ENCODE measurements at places on chromosomes 3 and 15.

DNA sequence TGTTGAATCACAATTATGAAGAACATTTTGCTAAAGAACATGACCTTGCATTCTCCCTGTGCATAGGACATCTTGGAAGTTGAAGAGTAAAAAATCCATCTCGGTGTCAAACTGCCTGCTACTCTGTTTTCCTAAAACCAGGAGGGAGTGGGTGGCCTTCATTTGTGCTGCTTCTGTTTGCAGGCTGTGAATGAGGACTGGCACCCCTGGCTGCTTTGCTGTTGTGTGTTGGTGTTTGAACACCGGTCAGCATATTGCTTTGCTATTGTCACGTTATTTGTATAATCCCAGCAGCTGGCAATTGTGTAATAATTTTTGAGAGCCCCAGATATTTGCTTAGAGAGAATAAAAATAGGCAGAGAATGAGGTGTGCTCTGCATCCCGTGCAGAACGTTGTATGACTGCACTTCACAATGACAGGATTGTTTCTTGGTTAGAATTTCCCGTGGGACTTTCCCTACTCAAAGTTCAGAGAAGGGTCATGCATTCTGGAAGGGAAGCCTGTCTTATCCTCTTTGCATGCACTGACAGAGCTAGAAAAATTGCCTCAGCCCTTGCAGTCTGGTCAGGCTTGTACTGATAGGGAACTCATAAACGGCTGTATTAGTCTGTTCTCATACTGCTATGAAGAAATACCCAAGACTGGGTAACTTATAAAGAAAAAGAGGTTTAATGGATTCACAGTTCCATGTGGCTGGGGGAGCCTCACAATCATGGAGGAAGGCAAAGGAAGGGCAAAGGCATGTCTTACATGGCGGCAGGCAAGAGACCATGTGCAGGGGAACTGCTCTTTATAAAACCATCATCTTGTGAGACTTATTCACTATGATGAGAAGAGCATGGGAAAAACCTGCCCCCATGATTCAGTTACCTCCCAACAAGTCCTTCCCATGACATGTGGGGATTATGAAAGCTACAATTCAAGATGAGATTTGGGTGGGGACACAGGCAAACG is 16.3 kb downstream of the SV2B start:
- no peak for DNase-seq

DNA sequence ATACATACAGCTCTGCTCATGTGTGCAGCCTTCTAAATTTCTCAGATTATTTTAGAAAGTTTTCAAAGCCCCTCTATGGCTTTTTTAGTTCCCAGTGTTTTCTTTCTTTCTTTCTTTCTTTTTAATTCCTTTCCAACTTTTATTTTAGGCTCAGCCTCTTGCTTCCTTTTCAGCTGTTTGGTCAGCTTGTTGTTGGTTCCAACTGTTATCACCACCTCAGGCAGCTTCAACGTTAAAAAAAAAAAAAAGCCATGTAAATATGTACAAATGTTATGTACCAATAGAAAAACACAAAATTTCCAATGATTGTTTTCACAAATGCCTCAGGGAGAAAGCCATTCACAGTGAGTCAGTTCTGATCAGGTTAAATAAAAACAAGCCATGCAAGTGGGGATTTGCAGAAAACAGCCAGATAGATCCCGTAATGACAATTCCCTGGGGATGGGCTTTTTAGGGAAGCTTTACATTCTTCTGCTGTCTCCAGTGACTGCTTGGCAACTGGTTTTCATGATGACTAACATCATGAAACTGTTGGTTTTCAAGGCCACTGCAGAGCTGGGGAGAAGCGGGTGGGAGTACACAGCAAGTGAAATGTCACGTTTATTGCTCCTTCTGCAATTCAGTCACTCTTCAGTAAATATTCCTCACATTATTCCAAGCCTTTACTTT is 908.4 kb downstream of the EPHA3 start:
- DNase-seq, result no peak

DNA sequence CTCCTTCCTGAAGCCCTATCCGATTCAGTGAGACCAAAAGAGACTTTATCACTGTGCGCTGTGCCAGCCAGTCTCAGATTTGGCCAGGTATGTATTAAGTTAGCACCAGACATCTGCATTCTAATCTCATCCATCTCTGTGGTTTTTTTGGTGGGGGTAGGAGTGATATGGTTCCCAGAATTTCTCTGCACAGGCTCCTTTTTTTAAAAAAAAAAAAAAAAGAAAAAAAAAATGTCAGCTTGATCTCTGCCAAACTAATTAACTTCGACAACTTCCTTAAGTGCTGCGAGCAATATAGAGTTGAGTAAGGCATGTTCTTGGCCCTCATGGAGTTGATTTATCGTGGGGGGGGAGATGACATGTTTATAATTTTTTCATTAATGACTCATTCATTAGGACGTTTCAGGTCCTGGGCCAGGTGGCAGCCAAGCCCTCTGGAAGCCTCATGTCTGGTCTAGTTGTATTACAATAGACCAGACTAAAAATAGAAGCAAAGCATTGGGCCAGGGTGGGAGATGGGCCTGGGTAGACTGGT is 12.9 kb downstream of the SLCO3A1 start:
- DNase-seq, result no peak

- no peak for DNase-seq
Observed at GRCh38 chr3:66023738-66024385, 14.9 kb downstream of the MAGI1 start.

GRCh38 chr3:132874701-132875100 is 152.5 kb upstream of the NPHP3 start:
- no peak for DNase-seq

- no peak for DNase-seq
Observed at GRCh38 chr3:33187368-33187634, 31.3 kb downstream of the SUSD5 start.

GRCh38 chr3:1200371-1200770 is 107.5 kb downstream of the CNTN6 start:
- no peak for DNase-seq

GRCh38 chr3:123683505-123684154 is 98.8 kb upstream of the HACD2 start:
- no peak for DNase-seq

DNA sequence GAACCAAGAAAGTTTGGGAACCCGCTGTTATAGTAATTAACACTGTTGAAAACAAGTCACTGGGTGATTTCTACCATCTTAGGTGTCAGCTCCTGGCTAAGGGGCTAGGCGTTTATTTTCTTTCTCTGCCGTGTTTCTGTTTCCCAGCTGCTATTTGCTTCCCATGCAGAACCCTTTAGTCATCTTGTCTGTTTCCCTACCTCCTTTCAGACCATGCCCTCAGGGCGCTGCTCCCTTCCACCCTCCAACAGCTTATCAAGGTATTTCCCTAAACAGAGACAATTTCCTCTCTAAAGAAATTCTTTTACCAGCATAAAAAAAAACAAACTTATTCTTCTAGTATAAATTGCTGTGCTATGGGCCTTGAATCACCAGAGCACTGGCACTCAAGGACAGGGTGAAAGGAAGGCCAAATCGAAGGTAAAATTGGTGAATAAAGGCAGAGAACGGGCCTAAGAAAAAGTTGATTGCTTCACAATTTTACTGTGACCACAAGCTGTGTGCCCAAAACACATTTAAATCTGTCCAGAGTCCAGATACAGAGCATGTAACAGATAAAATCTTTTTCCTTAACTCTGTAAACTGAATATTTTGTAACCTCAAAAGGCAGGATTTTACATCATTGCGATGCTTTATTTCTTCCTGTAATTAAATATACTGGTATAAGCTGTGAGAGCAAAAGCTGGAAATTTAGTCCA is 319.2 kb downstream of the ZNF621 start:
- no peak for DNase-seq

GRCh38 chr3:43906849-43907507 is 216.2 kb downstream of the ABHD5 start:
- DNase-seq, result no peak

- no peak for DNase-seq
Observed at GRCh38 chr3:58588030-58588614, 10.9 kb upstream of the FAM107A start.

DNA sequence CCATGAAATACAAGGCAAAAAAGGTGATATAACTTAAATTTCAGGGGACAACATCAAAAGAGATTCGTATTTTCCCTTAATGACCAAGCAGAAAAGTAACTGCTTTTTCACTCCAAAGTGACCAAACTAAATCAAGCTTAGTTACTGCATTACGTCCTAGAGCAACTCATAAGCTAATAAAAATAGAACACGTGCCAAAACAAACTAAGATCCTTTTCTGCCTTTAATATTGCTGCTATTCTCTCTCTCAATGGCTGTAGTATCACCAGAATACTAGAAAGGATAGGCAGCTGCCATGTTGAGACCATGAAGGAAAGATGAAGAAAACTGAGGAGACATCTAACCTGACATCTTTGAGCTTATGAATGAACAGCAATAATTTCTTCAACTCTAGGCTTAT is 43.3 kb downstream of the UBXN7 start:
- no peak for DNase-seq

DNA sequence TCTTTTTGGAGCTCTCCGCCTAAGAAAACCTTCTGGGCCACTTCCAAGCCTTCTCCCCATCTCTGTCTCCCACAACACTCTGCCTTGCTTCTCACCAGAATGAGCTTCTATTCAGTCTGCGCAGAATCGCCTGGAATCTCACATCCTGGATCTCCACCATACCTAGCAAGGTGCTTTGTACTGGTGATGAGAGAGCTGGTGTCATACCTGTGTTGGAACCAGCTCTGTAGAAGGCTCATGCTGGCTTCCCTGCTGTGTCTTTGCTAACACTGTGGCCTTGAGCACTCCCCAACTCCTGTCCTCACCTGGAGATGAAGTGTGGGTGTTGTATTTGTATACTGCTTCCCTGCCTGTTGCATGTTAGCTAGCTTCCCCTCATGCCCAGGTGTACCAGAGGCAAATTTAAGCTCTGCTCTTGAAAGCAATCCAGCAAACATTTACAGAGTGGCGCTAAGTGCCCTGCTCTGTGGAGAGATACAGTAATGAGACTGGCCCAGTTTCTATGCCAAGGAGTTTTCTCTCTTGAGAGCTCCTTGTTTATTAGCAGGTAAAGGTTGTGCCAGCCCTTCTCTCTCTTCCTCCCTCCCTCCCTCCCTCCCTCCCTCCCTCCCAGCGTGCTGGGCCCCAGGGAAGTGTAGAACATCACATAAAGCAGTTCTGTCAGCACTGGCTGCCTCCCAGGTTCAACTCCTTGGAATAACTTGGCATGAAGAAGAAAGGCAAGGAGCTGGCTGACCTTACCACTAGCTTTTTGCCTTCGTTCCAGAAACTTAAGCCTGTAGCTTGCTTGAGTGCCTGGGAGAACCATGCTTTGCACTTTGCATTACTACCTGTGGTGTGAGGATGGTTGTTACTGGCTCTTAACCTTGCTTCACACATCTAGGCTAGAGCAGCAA is 54.9 kb downstream of the TRIM71 start:
- DNase-seq, result no peak

DNA sequence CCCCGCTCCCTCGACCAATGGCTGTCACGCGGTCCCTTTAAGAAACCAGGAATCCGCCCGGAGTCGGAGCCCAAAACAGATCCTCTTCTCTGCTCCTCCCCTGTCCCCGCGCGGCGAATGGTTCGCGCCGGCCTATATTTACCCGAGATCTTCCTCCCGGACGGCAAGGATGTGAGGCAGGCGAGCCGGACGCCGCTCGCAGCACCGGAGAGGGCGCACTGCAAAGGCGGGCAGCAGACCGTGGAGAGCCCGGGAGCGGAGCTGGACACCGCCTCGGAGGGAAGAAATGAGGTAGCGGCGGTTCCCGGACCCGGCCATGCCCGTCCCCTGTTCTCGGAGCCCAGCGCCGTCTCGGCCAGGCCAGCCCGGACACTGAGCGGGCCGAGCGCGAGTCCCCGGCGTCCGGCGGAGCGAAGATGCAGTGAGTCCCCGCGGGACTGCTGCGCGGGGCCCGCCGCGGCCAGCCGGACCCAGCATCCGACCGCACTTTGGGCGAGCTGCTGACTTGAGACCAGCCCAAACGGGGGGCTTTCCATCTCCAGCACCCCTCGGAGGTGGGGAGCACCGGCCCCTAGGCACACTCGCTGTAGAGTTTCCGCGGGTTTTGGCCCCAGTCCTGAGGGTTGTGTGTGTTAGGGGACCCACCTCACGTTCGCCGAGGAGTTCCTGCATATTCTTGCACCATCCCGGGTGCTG is at the start of gene FAM43A:
Gene FAM43A (plus strand): TSS at position 166 of the 696 bp plus-strand sequence. CDS start 944 bp downstream, outside the sequence.
- peak; percentile 66 for DNase-seq

GRCh38 chr3:161412123-161412522 is 40.8 kb upstream of the SPTSSB start:
- no peak for DNase-seq

GRCh38 chr3:194086388-194087075 is 49.4 kb upstream of the HES1 start:
- no peak for DNase-seq

DNA sequence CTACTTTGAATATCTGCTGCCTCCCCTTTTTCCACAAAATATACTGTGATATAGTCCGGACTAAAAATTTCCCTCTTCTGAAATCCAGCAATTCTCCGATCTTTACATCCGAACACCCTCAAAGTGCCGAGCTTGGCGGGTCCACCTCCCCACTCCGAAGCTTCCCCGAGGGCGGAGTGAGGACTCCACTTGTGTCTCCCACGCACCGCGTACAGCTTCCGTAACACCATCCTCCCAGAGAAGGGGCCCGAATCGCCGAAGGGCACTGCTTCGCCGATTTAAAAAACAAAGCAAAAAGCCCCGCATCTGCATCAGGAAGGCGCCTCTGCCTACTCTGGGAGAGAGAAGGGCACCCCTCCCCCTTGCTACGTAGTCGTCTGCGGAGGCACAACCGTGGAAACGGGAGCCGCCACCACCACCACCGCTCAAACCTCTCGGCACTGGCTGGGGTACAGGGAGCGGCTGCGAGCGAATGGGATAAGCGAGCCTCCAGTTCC is 551 bp downstream of the NCBP2 start:
- no peak for DNase-seq

GRCh38 chr3:178275311-178275710 is 260.9 kb upstream of the KCNMB2 start:
- no peak for DNase-seq
